ENCODE measurements at places on chromosomes 11 and 22.

DNA sequence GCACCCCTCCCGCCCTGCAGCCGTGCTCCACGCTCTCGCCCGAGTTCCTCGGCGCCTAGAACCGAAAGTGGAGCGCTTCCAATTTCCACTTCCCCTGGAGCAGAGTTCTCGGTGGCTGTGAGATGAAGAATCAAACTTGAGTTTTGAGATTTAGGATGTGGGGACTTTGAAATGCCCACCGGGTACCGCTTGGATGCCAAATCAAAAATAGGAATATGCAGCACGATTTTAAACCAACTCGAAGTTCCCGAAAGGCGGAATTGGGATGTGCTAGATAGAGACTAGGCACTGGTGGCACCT is 569 bp downstream of the POLA2 start:
- DNase-seq = peak; percentile 58

DNA sequence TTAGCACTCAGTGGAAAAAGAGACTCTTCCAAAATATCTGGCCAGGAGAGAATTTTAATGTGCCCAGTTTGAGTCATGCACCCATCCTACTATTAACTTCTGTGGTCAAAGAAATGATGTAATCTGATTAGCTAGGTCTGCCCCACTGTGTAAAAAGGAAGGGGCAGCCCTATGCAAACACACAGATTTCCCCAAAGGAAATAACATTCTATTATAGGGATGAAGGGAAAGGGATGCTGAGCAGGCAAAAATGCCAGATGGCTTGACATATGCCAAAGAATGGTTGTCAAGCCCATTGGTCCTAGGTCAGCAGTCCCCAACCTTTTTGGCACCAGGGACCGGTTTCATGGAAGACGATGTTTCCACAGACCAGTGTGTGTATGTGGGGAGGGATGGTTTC is 43.3 kb upstream of the PAK1 start:
- peak; percentile 67 for DNase-seq

DNA sequence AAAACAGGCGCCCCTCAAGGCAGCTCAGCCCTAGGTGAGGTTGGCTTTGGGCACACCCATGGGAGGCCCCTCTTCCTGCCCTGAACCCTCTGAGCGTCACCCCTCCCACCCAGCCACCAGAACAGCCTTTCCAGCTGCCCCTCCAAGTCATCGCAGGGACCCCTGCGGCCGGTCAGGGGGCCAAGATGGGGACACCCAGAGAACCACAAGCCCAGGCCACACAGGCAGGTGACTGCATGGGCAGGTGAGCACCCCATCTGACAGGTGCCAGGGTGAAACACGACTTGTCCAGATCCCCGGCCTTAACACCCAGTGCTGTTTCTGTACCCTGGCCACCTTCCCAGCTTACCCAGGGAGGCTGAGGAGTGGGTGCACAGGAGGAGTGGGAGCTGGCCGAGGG is 24.6 kb upstream of the GRAMD4 start:
- no peak for DNase-seq

- peak; percentile 86 for DNase-seq
Measured at GRCh38 chr11:34495724-34496377, 17.7 kb downstream of the ELF5 start.

DNA sequence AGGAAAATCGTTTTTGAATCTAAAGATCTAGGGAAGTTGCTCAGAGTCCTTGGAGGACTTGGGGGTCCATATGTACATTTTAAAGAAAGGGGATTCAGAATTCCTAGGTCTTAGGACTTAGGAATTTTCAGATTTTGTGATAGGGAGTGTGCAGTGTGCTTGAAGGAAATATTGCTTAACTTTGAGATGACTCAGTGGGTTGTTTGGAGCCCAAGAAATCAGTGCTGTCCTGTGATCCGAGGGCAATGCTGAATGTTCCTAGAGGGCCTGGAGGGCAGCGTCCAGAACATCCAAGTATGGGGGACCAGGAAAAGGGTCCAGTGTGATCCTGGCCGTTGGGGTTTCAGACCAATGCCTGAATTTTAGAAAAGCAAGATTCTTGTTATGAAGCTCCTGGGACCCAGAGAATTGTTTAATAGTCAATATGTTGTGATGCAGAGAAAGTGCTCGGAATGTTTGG is 3.1 kb upstream of the IGF2 start:
- peak; percentile 38 for DNase-seq

DNA sequence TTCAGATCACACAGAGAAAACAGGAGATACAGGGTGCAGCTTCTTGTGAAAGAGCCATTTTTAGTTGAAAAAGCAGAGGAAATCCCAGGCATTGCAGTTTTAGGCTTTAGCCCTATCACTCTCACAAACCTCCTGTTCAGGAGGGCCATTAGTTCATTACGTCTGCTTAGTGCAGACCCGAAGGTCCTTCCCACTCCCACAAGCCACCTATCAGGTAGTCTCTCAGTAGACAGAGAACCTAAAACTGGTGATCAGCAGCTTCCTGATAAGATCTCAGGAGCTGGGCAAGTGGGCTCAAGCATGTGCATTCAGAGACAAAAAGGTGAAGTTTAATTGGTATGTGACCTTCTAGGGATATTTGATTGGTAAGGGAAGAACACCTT is 4.3 kb downstream of the GLYAT start:
- DNase-seq = no peak

DNA sequence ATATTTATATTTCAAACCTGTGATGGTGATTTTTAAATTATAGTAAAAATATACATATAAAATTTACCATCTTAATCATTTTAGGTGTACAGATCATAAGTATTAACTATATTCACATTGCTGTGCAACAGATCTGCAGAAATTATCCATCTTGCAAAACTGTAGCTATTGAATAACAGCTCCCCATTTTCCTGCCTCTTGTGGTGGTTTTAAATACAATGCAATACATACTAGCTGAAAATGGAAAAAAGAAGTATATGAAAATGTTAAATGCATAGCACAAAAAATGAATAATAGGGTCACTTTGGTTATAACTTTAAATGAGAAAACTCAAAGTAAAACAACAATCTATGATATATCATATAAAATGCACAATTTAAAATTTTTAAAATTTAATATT is 130.9 kb upstream of the VPREB1 start:
- DNase-seq = no peak

DNA sequence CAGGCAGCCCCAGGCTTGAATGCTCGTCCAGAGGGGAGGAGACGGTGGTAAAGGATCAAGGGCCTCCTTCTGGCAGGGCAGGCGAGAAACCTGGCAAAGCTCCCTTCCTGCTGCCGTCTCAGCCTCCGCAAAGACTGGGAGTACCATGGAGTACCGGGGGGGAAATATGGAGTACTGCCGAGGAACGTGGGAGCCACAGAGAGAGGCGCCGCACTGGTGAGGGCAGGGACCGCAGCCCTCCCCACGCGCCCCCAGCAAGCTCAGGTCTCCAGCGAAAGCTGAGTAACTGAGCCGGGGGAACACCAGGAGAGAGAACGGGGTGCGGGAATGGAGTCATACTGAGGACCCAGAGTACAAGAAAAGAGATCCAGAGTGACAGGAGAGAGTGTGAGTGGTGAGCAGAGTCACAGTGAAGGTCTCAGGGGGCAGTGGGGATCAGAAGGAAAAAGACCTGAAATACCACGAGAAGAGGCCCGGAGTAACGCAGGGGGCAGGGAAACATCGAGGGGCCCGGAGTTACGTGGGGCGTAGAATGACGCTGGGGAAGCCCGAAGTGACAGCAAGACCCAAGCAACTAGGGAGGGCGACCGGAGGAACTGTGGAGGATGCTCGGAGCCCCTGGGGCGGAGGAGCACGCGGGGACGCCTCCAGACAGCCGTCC is 740 bp downstream of the EML3 start:
- DNase-seq = peak; percentile 70

Data from M059J (cell line).